ENCODE measurements at places on chromosomes 13 and 19.
A peak's percentile ranks its signal among the peaks of the same experiment; 100 is the strongest.

DNA sequence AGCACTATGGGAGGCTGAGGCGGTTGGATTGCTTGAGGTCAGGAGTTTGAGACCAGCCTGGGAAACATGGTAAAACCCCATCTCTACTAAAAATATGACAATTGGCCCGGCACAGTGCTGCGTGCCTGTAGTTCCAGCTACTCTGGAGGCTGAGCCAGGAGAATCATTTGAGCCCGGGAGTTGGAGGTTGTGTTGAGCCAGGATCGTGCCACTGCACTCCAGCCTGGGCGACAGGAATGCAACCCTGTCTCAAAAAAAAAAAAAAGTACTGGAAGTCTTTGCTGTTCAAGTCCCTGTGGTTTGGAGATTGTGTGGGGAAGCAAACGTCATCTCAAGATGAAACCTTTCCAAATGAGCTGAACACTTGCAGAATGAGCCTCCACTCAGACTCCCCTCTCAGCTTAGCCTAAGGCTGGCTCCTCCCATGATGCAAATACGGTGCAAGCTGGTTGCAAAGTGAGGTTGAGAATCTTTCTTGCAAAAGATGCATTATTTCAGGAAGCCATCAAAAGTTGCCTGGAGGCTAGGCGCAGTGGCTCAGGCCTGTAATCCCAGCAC lies 46.2 kb downstream of the MYO9B start:
- DNase-seq, result no peak

DNA sequence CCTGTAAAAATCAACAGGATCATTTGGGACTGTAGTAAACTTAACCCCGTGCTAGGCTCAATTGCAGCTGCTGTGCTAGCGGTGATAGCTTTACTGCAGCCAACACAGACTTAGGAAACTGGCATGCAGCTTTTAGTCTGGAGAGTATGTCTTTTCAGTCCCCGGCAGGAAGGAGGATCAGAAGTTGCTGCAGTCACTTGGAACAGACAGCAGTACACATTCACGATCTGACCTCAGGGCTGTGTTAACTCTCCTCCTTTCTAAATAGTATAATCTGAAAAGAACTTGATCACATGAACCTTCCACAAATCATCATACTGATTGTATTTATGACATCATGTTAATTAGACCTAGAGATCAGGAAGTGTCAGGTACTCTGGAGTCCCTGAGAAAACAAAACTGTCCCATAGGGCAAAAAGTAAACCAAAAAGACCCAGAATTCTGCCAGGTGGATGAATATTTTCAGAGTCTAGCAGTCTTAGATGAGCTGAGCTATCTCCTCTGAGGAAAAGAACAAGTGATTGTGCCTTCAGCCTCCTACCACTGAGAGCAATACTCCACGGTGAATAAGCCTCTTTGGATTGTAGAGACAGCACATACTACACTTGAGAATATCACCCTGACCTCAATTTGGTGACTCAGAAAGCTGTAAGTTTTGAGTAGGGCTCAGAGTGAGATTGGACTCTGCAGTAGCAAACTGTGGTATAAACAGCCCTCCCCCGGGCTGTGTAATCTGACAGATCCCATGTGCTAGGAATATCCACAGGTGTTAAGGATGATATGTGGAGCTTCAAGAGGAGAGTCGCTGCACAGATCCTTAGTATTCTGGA lies 181.0 kb upstream of the GPR12 start:
- DNase-seq, result no peak

- DNase-seq, result no peak
These were observed 124.4 kb downstream of the RNF17 start for GRCh38 chr13:24888291-24888931.

GRCh38 chr19:10412257-10412977 lies 7.9 kb upstream of the PDE4A start:
- DNase-seq, result no peak

DNA sequence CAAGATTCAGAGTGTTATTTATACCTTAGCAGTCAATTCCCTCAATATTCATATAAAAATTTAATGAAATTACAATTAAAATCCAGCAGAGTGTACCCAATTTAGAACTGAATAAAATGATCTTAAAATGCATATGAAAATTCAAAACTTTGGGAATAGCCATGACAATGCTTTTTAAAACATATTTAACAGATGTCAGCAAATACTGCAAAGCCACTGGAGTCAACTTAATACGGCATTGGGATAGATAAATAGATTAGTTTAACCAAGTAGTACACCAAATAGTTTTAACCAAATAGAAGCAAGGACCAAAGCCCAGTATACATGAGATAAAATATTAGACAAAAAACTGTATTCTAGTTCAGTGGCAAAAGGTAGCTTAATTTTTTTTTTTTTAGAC lies 79.8 kb downstream of the TNFSF13B start:
- DNase-seq, result no peak

DNA sequence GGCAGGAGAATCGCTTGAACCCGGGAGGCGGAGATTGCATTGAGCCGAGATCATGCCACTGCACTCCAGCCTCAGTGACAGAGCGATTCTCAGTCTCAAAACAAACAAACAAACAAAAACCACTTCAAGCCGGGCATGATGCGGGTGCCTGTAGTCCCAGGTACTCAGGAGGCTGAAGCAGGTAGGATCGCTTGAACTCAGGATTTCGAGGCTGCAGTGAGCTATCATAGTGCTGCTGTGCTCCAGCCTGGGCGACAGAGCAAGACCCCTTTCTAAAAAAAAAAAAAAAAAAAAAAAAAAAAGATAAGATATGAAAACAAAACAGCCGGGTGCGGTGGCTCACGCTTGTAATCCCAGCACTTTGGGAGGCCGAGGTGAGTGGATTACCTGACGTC lies 12.9 kb downstream of the PPP1R14A start:
- DNase-seq, result no peak

DNA sequence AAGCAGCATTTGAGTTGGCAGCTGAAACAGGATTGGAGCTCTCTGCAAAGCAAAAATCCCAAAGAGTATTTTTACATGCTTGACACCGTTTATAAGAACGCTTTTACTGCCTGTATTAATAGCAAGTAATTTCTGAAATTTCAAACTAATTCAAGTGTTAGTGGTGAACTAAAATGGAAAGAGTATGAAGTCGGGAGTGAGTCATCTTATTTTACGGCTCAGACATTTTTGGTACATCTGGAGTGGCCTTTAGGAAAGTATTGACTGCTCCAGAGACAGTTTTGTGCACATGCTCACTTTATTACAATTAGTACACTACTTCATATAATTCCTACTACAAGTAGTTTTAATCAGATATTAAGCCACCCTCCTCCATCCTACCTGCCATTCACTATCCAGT lies 167.4 kb downstream of the SLITRK6 start:
- no peak for DNase-seq

- DNase-seq, result no peak
These were observed 8.2 kb upstream of the BBC3 start for GRCh38 chr19:47239152-47239551.

DNA sequence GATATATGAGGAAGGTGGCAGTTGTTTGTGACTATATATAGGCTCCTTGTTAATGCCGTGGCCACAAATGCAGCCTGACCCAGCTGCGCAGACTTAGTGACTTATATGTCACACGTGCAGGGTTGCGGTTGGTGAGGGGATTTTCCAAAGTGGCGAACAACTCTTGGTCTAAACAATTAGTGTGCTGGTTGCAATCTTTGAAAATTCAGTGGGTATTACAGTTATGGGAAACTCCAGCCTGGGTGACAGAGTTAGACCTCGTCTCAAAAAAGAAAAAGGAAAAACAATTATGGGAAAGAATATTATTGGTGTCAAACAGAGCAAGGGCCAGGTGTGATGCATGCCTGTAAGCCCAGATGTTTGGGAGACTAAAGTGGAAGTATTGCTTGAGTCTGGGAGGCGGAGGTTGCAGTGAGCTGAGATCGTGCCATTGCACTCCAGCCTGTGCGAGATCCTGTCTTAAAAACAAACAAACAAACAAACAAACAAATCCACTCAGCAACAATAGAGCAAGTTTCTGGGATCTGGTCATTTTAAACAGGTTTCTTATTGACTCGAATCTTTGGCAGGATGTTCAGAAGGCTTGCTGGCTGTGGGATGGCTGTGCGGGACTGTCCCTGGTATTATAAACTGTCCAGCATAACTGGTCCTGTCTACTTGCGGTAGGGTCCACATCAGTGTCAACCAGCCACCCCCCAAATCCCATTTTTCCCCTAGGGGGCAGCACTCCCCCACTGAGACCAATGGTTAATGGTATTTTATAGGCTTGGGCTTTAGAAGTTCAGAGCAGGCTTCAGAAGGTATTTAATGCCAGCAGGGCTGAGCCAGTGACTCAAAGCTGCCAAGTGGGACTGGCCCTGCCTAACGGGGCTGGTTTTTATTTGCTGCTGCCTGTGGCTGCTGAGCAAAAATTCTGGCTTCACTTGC lies 15.4 kb downstream of the RELB start:
- DNase-seq, result peak; percentile 81

- DNase-seq, result no peak
These were observed 154.2 kb upstream of the MAB21L1 start for GRCh38 chr13:35630551-35631275.

DNA sequence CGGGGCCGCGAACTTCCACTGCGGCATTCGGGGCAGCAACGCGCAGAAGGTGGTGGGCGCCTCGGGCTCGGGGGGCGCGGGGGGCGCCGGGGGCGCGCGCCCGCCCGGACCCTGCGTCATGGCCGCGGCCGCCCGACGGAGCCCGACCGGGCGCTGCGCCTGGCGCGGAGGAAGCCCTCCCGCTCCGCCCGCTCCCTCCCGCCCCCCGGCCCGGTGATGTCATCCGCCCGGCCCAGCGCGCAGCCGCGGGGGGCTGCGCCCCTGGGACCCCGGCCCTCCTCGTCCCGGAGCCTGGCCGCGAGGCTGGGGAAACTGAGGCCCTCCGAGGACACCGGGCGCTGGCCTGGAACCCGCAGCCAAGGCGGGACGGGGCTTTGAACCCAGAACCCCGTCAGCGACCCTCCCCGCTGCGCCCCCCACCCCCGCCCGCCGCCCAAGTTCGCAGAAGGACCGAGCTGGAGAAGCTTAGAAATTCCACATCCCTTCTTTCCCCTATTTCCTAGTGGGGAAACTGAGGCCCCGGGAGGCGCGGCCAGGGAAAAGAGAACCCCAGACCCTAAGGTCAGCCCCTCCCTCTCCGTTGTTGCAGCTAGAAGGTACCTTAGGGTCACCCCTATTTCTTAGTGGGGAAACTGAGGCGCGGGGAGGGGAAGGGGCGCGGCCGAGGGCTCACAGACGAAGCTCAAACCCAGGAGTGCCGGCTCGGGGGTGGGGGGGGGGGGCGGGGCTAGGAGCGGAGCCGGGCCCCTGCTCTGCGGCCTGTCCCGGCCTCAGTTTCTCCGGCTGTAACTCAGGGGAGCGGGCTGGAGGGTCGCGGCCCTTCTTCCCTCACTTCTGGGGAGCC lies at the start of gene SHC2:
SHC2 (minus strand) TSS at position 157 of the 844 bp plus-strand sequence; CDS start at position 120, 37 bp downstream.
- no peak for DNase-seq

- no peak for DNase-seq
These were observed 6.4 kb upstream of the LGALS13 start for GRCh38 chr19:39595950-39596349.

GRCh38 chr13:85798556-85798955 lies 663 bp downstream of the SLITRK6 start:
- DNase-seq, result no peak

- no peak for DNase-seq
These were observed 11.7 kb upstream of the DGKH start for GRCh38 chr13:42036711-42037110.

DNA sequence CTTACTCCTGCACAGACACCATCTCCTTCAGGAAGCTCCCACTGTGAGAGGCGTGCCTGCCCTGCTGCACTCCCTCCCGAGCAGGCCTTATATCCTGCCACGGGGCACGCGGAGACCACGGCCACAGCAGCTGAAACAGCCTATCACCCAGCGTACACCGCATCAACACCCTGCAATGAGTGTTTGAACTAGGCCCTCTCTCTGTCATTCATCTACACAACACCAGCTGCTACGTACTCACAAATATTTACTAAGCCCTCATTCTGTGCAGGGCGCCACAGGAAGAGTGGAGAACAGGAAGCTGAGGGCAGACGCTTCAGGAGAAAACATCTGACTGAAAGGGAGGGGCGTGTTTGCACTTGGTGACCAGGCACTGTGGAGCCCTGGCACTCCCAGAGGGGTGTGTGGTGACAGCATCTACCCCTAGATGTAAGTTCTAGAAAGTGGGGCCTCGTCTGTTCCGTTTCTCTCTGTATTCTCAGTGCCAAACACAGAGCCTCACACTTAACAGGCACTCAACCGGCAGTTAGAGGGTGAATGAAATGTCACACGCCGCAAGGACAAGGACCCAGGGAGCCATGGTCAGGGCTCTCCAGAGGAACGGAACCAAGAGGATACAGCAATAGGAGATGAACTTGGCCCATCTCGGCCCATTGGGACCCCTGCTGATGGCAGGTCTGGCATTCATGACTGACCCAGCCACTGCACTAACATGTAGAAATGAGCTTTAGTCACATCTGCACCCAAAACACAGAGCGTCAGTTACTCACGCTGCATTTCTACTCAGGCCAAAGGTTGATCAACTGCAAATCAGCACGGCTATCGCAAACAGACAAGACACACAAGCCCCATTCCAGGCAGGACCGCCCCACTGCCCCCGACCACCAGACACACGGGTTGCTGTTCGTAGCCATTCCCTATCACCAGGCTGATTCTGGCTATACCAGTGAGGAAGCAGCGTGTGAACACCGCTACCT lies 15.7 kb downstream of the RANBP3 start:
- peak; percentile 80 for DNase-seq

All from CD4-positive, alpha-beta T cell treated with Interferon gamma for 1 hour (primary cell).